ENCODE measurements at places on chromosomes 7 and 10.

GRCh38 chr7:35716038-35716803 lies 21.3 kb upstream of the HERPUD2 start:
- DNase-seq, result no peak

- no peak for DNase-seq
Measured at GRCh38 chr7:30178748-30179436, 44.1 kb downstream of the MTURN start.

- DNase-seq, result no peak
Measured at GRCh38 chr7:51029701-51030191, 247.1 kb upstream of the GRB10 start.

- DNase-seq, result no peak
Measured at GRCh38 chr10:43585981-43586729, 11.7 kb upstream of the ZNF239 start.

DNA sequence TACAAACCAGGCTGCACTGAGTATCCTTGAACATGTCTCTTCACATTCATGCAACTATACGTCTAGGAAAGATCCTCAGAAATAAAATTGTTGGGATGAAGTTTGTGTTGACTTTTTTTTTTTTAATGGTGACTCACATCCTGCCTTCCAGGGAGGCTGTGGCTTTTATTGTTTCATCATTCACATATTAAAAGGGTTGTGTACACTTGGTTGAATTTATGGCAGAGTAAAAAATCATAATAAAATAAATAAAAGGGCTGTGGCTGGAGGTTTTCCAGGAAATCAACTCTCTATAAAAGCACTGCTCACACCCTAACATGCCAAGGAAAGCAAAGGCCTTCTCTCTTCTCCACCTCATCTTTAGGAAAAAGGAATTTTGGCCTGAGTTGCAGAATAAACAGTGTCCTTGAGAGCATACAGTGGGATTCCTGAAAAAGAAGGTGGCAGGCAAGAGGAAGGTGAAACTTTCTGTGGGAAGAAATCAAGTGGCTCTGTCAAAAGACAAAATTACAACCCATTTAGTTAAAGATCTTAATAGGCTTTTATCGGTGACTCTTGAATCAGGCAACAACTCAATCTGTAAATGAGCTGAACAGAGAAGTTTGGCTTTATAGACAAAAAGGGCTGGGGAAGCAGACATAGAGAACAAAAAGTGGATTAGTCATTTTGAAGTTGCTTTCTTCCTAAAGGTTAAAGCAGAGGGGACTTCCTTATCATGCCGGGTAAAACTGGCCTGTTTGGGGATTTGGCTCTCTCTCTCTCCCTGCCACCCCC lies 41.6 kb upstream of the FHIP2A start:
- no peak for DNase-seq

DNA sequence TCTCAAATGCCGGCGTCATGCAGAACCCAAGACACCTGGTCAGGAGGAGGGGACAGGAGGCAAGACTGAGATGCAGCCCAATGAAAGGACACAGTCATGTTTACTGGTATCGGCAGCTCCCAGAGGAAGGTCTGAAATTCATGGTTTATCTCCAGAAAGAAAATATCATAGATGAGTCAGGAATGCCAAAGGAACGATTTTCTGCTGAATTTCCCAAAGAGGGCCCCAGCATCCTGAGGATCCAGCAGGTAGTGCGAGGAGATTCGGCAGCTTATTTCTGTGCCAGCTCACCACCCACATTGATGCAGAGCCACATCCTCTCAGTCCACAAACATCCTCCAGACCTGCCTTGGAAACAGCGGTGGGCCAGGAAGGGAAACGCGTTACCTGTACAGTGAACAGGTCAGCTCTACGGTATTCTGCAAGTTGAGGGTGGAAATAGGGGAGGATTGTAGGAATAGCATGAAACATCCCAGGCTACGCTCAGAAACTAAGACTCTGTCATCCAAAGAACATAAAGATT lies 133.1 kb upstream of the PRSS1 start:
- no peak for DNase-seq

GRCh38 chr7:4549681-4550080 lies 132.4 kb upstream of the FOXK1 start:
- DNase-seq, result no peak

DNA sequence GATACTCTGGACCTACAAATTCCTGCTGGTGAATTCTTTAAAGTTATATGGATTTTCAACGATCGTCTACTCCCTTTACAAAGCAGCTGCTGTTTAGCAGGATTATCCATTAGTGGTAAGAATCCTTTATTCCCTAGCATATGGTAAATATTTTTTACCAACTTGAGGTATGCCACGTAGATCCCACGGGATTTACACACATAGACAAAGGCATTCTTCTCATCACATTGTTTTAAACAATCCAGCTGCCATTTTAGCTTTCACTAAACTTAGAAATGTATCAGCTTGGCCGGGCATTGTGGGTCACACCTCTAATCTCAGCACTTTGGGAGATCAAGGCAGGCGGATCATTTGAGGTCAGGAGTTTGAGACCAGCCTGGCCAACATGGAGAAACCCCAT lies 148.0 kb upstream of the SH2B2 start:
- no peak for DNase-seq

DNA sequence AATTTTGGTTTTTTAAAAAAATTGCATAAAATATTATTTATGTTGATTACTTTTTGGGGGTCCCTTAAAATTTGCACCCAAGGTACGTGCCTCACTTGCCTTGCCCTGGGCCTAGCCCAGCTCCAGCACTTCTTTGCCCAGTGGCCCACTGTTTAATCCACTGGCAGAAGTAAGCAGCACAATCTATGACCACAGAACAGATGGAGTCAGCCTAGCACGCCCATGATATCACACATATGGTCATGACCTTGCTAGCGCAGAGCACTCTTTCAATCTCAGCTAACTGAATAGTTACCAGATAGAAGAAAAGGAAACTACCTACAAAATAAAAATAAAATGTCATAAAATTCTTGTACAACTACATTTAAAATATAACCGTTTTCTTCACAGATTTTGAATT lies 5.6 kb downstream of the OGA start:
- DNase-seq, result no peak

DNA sequence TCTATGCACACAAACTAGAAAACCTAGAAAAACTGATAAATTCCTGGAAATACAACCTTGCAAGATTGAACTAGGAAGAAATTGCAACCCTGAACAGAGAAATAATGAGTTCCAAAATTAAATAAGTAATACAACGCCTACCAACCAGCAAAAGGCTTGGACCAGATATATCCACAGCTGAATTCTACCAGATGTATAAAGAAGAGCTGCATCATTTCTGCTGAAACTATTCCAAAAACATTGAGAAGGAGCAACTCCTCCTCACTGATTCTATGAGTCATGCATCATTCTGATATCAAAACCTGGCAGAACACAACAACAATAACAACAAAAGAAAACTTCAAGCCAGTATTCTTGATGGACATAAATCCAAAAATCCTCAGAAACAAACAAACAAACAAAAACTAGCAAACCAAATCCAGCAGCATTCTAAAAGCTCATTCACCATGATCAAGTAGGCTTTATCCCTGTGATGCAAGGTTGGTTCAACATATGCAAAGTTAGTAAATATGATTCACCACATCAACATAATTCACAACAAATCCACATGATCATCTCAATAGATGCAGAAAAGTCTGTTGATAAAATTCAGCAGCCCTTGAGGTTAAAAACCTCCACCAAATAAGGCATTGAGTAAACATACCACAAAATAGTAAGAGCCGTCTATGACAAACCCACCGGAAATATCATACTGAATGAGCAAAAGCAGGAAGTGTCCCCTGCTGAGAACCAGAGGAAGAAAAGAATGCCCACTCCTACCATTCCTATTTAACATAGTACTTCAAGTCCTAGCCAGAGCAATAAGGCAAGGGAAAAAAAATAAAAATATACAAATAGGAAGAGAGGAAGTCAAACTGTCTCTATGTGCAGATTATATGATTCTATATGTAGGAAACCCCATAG lies 98.2 kb downstream of the PCDH15 start:
- DNase-seq, result no peak

- DNase-seq, result no peak
Measured at GRCh38 chr10:22682237-22683139, 31.9 kb downstream of the PIP4K2A start.

DNA sequence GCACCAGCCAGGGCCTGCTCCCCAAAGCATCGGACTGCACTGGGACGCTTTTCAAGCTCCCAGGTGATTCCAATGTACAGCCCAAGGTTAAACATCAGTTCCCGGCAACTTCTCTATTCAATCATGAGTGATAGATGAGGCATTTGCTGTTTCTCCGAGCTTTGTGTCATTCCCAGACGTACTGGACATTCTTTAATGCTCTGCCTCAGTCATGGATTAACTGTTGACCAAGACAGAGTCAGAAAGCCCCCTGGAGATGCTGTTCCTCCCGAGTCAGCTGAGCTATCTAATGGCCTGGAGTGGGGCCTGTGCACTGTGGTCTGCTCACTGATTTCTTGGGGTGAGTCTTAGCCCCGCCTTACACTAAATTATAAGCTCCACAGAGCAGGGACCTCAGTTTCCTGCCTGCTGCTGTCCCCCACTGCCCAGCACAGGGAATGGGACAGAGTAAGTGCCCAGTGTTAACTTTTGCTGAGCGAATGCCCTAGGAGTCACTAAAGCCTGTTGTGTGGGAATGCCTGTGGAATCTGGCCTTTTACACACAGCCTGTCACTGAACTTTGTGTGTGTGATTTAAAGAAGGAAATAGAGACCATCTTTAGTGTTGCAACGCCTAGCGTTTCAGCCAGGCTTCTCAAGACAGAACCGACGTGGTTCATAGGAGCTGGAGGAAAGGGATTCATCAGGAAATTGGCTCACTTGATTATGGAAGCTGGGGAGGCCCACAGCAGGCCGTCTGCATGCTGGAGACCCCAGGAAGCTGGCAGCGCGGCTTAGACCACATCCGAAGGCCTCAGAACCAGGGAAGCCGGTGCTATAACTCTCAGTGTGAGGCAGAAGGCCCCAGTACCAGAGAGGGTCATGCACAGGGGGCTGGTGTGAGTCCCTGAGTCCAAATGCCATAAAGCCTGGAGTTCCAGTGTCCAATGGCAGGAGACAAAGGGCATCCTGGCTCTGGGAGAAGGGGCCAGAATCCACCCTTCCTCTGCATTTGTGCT lies 29.3 kb upstream of the RNF32 start:
- no peak for DNase-seq

Data from iPS DF 6.9 (cell line).